ENCODE measurements at places on chromosomes 4 and X.

GRCh38 chr4:162499478-162499877 is 335.7 kb upstream of the FSTL5 start:
- DNase-seq = no peak

- no peak for DNase-seq
Measured at GRCh38 chr4:72084587-72085011, 52.8 kb downstream of the NPFFR2 start.

- no peak for DNase-seq
Measured at GRCh38 chr4:2092669-2093053, 33.5 kb downstream of the NAT8L start.

DNA sequence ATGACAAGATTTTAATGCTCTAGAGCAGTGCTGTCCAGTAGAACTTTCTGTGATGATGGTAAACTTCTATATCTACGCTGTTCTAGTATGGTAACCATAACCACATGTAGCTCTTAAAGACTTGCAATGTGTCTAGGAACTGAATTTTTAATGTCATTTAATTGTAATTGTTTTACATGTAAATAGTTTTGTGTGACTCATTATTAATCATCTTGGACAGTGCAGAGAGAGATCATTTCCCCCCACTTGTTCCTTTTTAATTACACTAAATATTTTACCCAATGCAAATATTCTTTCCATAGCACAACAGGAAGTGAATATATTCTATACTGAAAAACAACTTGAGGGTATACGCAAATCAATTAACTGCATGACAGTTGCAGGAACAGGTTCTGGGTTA is 5.8 kb downstream of the ATG4A start:
- no peak for DNase-seq

DNA sequence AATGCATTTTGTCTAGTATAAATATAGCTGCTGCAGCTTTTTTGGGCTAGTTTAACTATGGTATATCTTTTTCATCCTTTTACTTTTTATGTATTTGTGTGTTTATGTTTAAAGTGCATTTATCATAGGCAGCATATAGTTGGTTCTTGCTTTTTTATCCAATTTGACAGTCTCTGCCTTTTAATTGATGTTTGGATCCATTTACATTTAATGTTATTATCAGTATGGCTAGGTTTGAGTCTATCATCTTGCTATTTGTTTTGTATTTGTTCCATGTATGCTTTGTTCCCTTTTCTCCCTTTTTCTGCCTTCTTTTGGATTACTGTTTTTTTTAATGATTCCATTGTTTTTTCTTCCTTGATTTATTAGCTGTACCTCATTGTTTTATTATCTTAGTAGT is 40.3 kb downstream of the GNL3L start:
- no peak for DNase-seq

DNA sequence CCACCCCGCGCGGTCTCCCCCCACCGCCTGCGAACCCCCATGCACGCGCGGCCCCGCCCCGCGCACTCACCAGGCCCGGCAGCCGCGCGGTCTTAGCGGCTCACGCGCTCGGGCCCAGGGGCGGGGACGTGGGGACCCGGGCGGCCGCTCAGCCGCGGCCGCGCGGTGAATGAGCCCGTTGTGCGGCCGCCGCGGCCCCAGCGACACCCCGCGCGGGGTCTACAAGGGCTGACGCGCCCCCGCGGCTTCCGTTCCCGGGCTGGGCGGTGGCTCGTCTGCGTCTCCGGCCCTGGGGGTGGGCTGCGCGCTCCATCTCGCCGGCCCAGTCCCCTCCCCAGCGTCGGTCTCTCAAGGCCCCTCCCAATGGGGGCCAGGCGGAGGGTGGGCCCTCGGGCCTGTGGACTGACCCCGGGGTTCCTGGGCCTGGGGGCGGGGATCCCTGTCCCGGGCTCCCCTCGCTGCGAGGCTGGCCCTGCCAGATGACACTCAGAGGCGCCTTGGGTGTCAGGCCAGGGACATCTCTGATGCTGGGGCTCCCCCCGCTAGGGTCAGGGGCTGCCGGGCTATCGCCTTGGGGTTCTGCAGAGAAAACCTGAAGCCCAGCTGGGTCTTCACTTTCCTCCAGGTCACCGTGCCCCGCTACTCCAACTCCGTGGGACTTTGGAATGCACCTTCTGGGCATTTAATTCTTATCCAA is 4.3 kb upstream of the SLC26A1 start:
- no peak for DNase-seq

DNA sequence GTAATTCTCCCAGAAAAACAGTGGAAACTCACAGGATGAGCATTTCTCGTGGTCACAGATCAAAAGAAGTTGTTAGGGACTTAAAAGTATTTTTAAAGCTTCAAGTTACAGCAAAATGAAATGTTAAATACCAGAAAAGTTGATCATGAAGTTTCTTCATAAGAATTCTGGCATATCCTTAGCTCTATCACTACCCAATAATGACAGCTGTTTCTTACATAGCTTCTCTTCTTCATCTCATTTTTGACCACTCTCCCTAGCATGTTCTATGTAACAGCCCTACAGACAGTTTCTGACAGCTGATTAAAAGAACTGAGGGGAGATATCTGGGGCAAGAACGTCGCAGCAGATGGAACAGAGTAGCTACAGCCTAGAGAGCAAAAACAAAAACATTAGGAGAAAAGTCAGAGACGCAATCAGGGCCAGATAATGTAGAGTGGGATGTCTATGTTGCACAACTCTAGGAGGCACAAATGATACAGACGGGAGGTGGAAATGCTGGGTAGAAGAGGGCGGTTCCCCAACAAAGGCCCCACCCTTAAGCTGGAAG is 108.7 kb downstream of the CORIN start:
- no peak for DNase-seq

DNA sequence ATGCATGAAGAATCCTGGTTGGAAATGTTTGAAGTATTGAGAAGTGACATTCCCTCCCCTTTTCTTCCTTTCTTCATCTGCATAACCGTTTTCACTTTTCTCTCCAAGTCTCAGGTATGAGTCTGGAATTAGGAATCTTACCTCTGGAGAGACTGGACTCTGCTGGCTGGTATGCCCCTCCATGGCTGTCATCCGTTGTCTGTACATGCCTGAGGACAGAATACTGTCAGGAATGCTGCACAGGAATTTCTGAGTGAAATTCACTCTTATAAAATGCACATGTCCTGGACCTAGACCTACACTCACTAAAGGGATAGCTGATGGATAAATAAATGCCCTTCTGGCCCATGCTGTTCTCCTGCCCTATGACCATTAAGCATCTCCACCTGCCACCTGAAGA is 179.5 kb downstream of the MSN start:
- DNase-seq = no peak

GRCh38 chr4:2433609-2434350 is 15.0 kb downstream of the CFAP99 start:
- no peak for DNase-seq

DNA sequence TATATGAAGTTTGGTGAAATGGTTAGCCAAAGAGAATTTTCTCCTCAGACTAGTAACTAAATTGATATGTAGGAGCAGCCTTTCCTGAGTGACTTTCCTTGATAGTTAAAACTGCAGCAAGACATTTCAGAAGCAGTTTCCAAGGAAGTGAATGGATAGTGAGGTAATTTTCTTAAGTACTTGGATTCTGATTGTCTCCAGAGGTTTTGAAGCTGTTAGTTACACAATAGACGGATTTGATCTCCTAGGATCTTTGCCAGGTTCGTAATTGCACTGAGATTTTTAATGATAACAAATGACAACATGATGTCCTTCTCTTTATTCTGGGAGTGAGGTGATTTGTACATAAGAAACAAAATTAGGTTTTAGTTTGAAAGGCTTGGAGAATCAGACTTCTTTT is 29.2 kb downstream of the PRRG1 start:
- DNase-seq = no peak

GRCh38 chr4:107366016-107366735 is 330.1 kb upstream of the DKK2 start:
- no peak for DNase-seq

DNA sequence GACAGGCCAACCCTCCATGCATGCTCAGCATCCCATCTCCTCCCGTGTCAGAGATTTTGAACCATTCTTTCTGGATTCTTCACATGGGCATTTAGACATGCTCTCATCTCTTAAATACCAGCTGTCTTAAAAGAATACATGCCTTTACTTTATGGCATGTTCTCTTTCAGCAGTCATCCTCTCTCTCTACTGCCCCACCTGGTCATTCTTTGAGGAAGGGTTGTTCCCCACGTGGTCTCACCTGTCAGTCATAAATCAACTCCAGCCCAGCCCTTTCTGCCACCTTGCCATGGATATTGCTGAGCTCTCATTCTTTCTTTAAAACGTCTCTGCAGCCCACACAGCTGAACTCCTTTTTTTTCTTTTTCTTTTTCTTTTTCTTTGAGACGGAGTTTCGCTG is 111.3 kb downstream of the ARHGAP10 start:
- DNase-seq = no peak

DNA sequence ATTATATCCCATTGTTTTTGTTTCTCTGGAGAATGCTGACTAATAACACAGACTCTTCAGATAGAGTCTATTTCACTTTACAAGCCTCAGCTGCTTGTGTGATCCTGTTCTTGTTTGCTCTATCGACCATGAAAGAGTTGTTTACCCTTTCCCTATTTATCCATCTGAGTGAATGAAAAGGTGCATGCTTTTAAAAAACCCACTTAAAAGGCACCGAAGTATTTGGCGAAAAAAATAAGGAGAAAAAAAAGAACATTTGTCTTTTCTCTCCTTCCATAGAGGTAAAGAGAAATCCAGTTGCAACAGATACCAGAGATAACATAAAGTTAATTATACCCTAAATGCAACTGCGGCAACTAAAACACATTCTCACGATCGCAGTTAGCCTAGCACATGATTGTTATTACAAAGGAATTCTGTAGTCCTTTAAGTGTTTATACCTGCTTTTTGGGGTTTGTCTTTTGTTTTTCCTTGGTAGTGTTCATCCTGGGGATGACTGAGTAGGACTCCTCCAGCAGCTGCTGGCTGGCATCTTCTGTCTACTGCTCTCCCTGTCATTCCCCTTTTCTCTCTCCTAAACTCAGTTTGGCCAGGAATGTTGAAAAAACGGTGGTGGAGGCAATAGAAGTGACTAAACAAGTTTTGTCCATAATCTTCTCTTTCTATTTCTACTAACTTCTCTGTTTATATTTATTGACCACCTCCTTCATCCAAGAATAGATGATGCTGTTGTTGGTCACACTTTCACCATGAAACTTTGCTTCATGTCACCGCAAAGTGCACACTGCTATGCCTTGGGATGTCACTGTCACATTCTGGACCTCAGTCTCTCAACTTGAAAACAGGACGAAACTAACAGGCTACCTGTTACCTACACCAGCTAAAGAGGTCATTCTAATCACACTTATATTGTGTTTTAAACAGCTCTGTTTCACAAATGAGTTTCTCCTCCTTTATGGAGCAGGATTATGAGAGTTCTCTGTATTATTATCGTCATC is 41.9 kb upstream of the FRAS1 start:
- no peak for DNase-seq

DNA sequence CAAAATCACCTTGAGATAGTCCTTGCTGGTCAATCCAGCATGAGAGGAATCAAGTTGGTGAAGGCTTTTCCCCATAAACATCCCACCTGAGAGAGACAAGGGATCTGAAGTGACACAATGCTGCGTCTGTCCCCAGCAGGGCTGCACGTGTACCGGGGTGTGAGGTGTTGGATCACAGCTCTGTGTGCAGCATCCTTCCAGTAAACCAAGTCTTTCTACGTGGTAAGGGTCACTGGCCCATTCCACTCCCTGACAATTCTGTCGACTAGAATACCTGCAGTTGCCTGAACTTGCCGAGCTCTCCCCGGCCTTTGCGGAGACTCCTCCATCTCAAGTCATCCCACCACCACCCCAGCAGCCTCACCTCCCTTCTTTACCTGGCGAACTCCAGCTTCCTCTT is 14.8 kb downstream of the HELT start:
- DNase-seq = no peak

GRCh38 chr4:119537586-119537985 is 91.0 kb downstream of the PDE5A start:
- no peak for DNase-seq

- DNase-seq = no peak
Measured at GRCh38 chrX:46626566-46626965, 53.0 kb downstream of the CHST7 start.

DNA sequence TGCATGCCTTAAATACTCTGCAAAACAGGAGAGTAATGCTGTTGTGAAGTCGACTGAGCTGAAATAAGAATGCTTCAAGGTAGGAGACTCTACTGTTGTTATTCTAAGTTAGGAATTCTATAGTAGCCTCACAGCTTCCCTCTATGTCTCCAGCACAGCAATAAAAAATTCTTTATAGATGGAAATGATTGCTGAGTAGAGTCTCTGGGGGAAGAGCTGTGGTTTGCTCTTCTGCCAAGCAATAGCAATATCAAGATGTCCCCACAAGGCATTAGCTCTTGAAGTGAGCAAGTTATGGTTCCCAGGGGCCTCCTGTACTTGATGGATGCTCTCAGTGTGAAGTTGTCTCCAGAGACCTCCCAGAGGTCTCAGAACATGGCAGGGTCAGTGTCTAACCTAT is 880.6 kb upstream of the FRG1 start:
- no peak for DNase-seq

GRCh38 chr4:97720869-97721432 is 422.3 kb downstream of the STPG2 start:
- DNase-seq = peak; percentile 3

- DNase-seq = peak; percentile 91
Measured at GRCh38 chr4:30719454-30720020, 632 bp upstream of the PCDH7 start.

GRCh38 chrX:35351212-35351611 is 408.6 kb downstream of the FAM47B start:
- DNase-seq = no peak

DNA sequence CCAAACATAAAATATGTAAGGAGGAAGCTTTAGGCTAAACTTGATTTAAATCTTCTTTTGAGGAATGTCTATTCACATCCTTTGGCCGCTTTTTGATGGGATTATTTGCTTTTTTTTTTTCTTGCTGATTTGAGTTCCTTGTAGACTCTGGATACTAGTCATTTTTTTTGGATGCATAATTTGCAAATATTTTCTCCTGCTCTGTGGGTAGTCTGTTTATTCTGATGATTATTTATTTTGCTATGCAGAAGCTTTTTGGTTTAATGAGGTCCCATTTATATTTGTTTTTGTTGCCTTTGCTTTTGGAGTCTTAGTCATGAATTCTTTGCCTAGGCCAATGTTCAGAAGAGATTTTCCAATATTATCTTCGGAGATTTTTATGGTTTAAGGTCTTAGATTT is 144.9 kb downstream of the MAGEC2 start:
- no peak for DNase-seq

GRCh38 chr4:55857586-55857985 is 4.1 kb downstream of the EXOC1 start:
- no peak for DNase-seq

DNA sequence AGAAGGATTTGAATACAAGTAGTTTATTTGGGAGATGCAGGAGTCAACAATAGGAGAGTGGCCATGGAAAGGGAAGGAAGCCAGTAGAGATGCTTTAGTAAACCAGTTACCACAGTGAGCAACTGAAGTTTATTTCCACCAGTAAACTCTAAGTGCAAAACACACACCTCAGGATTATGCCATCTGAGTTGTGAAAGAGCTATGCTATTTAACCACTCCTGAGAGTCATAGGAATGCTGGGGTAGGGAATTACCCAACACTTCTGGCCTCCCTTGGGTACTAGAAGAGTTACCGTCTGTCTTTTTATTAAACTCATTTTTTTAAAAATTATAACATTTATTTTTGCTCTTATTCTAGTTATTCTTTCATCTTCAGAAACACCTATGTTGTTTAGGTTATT is 834.6 kb upstream of the AMOT start:
- DNase-seq = no peak

All from right kidney (tissue), 9 donors.